ENCODE measurements at places on chromosomes 1 and 21.

- DNase-seq: no peak
Measured at GRCh38 chr1:197982256-197982655, 65.1 kb downstream of the LHX9 start.

DNA sequence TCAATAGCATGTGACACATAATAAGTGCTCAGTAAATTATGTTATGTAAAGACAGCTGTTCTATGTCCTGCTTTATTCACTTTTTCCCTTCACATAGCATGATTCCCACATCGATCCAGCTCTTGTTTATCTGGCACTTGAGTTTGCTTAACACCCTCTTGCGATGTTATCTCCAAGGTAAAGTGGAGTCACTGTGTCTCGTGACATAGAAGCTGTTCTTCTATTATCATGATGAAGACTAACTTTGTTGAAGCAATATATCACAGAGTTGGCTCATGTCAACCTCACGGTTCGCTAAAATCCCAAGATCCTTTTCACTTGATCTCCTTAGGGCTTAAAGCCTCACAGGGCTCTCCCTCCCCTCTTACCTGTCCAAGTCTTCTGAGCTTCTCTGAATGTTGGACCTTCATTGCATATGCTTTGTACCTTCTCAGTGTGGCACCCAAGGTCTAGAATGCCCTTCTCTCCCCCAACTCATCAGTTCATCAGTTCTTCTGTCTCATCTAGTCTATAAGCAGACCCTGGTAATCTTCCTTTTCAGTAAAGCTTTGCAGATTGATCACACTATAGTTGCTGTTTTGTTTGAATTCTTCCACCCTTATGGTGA is 38.0 kb downstream of the PLXNA2 start:
- DNase-seq: peak; percentile 41

DNA sequence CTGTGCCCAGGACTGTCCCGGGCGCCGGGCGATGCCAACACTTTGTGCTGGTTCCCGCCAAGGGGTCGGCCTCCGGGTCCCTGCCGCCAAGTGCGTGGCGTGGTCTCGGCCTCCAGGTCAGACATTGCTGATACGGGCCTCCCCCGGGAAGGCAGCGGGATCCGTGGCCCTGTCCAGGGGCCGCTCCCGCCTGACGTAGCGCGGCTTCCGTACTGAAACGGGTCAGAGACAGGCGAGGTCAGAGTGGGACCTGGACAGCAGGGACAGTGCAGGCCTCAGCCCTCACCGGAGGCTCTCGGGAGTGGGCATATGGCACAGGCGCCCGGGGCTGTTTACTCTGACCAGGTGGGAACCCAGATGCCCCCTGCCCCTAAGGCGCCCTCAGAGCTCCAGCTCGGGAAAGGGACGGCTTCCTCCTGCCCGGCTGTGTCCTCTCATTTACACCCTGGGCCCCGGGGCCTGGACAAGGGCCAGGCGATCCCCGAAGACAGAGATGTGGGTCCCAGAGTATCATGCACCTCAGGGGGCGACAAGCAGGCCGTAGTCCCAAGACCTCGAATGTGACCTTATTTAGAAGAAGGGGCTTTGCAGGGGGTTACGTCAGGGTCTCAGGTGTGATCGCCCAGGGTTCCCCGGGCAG is 8.8 kb upstream of the RNF223 start:
- no peak for DNase-seq

DNA sequence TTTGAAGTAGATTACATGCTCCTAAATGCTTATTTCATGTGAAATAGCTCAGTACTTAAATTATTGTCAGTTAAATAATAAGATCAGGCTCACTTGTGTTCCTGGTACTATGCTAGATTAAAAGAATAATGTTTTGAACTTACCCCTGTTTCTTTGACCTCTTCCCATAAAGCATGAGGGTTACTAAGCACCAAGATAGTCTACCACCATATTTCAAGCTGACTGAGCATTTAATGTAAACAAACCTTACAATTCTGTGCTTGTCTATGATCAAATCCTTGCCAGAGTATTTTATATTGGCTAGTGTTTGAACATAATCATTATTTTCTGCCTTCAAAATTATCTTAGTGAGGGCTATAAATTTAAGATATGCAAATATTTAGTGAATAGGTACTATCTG is 98.1 kb downstream of the LHX9 start:
- DNase-seq: no peak

DNA sequence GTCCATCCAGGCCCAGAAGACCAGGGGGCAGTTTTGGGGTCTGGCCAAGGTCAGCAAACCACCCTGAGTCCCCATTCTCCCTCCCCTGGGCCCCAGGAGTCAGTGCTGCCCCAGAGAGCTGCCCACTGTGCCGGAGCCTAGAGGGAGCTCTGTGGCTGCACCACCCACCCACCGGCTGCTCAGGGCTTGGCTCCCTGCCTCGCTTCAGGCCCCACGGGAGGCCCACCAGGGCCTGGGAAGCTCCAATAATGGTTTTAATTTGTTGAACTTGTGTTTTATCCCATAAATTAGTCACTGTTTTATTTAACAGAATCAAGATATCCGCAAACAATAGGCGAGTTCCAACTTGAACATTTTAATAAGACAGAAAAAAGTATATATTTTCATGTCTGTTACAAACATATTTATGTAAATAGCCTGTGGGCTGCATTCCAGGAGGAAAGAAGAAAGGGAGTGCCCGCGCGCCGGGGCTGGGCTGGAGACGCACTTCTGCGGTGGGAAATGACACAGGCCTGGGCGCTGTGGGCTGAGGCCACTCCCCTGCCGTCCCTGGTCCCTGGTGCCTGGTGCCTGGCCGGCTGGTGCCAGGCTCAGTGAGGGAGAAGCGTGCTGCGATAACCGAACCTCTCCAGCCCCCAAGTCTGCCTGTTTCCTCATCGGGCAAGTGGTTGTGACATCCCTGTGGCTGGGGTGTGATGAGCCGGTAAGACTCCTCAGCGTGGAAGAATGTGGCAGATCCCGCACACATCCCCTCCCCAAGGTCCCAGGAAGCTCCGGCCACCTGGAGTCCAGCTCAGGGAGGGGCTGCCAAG is 160.5 kb downstream of the PEX14 start:
- DNase-seq: no peak

Data from DMS79 (cell line).